ENCODE measurements at places on chromosomes 6 and 20.

GRCh38 chr6:154921482-154921881 is 73.6 kb upstream of the TIAM2 start:
- DNase-seq: no peak

GRCh38 chr20:9927224-9927623 is 88.3 kb upstream of the PAK5 start:
- no peak for DNase-seq

- DNase-seq: no peak
Observed at GRCh38 chr20:59123678-59124255, 39.9 kb upstream of the ZNF831 start.

DNA sequence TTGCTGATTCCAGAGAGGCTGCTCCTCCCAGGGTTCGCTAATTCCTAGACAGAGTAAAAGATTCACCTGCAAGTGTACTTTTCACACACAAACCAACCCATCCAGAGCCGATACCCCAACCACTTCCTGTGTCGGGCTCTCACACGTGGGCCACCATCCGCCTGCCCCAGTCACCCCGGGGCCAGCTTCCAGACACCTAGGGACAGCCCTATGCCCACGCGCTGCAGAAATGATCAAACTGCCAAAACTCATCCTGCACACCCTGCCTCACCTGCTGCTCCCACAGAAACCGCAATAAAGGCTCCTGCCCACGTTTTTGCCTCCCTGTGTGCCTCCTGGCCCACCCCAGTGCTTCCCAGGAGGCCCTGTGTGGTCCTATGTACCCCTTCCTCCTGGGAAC is 59.5 kb downstream of the PSMG4 start:
- no peak for DNase-seq

GRCh38 chr6:34723203-34723602 is 26.6 kb upstream of the ILRUN start:
- DNase-seq: no peak

GRCh38 chr20:31662372-31662854 is 24.7 kb downstream of the COX4I2 start:
- no peak for DNase-seq

GRCh38 chr20:36465109-36466080 is 75.9 kb upstream of the MYL9 start:
- DNase-seq: no peak

GRCh38 chr6:148472171-148473105 is 129.8 kb downstream of the SASH1 start:
- no peak for DNase-seq

Measured in NCI-H2171 (cell line).